ENCODE measurements at places on chromosomes 2 and 18. TPM values are rescaled to one million over a fixed set of nuclear protein-coding genes. Genes with fewer than 3 reads are reported as not detected.

GRCh38 chr2:104794441-104794840, 59.5 kb upstream of the POU3F3 start:
- H3K36me3 ChIP-seq: no peaks in the 10 kb centered on the region
- H3K4me3 ChIP-seq: no peak overlapping the region
- H3K4me1 ChIP-seq: peaks cover 18% of the 10 kb centered on the region
- no peak for DNase-seq
- H3K27ac ChIP-seq: no peak overlapping the region
- peaks cover 6% of the 10 kb centered on the region for H3K27me3 ChIP-seq

GRCh38 chr2:70566464-70566863, 12.8 kb upstream of the TGFA start:
- H3K4me3 ChIP-seq: no peak overlapping the region
- peaks cover 7% of the 10 kb centered on the region for H3K36me3 ChIP-seq
- no peaks in the 10 kb centered on the region for H3K4me1 ChIP-seq
- DNase-seq: no peak
- peaks cover 2% of the 10 kb centered on the region for H3K27me3 ChIP-seq

- H3K36me3 ChIP-seq: no peaks in the 10 kb centered on the region
- peaks cover 3% of the 10 kb centered on the region for H3K4me1 ChIP-seq
- no peak for DNase-seq
- no peak overlapping the region for H3K4me3 ChIP-seq
- H3K27ac ChIP-seq: peak overlapping the region; percentile 75
- H3K27me3 ChIP-seq: no peaks in the 10 kb centered on the region
Observed at GRCh38 chr2:106956416-106956815, 70.4 kb upstream of the ST6GAL2 start.

EGR4 gene
- 0.15 TPM for total RNA-seq

DNA sequence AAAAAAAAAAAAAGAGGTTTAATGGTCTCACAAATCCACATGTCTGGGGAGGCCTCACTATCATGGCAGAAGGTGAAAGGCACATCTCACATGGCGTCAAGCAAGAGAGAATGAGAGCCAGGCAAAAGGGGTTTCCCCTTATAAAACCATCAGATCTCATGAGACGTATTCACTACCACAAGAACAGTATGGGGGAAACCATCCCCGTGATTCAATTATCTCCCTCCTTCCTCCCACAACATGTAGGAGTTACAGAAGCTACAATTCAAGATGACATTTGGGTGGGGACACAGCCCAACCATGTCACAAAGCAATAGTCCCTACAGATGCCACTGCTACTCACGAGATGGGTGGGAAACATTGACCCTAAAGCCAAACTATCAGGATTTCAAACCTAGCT, 392.7 kb upstream of the ID2 start:
- H3K4me3 ChIP-seq: no peak overlapping the region
- no peaks in the 10 kb centered on the region for H3K27me3 ChIP-seq
- H3K27ac ChIP-seq: no peak overlapping the region
- H3K36me3 ChIP-seq: no peaks in the 10 kb centered on the region

- peaks cover 20% of the 10 kb centered on the region for H3K27me3 ChIP-seq
- peaks cover 9% of the 10 kb centered on the region for H3K36me3 ChIP-seq
- H3K4me3 ChIP-seq: peak overlapping the region; percentile 97
- peak overlapping the region; percentile 38 for H3K27ac ChIP-seq
- peaks cover 43% of the 10 kb centered on the region for H3K4me1 ChIP-seq
Observed at GRCh38 chr2:24491542-24492420, 727 bp downstream of the NCOA1 start.

SERPINB5 gene
- total RNA-seq: not detected

DNA sequence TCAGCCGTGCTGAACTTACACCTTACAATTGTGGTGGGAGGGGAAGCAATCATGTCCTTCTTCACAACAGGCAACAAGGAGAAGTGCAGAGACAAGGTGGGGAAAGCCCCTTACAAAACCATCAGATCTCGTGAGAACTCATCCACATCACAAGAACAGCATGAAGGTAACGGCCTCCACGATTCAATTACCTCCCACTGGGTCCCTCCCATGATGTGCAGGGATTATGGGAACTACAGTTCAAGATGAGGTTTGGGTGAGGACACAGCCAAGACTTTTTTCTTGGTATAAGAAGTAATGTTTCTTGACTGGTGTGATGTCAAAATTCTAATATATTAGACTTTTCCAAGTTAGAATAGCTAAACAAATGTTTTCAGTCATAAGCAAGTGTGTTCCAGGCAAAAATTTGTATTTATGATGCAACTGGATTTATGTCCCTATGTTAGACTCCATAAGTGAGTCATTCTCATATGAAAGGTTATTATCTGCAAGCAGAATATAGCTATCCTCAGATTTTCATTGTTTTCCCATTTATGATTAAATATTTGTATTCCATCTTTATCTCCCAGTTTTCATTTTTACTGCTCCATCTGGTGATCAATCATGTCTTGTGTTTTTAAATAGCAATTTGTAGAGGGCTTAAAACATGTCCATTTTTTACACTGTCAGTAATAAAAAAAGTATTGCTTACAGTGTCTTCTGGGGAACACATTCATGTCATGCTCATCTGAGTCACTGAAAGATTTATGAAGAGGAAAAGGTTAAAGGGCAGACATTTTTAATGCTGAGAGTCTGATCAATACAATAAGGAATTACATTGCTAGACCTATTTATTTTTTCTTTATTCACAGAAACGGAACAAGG, 995.2 kb upstream of the CDH2 start:
- no peak overlapping the region for H3K4me3 ChIP-seq
- no peaks in the 10 kb centered on the region for H3K4me1 ChIP-seq
- no peaks in the 10 kb centered on the region for H3K36me3 ChIP-seq
- no peak for DNase-seq
- no peaks in the 10 kb centered on the region for H3K27me3 ChIP-seq

DNA sequence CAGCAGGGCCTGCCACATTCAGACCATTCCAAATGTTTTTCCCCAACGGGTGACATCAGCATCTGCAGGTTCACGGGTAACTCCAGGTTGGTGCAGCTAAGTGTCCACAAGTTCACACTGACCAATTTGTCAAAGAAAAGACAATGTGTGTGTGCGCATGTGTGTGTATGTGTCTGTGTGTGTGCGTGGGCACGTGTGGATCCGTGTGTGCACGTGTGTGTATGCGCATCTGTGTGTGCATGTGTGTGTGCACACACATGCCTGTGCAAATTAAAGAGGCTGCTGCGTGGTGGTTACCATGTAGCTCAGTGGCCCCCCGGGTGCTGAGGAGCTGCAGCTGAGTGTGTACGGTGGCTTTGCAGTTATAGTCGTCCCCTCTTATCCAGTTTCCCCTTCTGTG, 187.4 kb downstream of the TMEM18 start:
- H3K27ac ChIP-seq: no peak overlapping the region
- DNase-seq: no peak
- no peaks in the 10 kb centered on the region for H3K36me3 ChIP-seq
- H3K27me3 ChIP-seq: no peaks in the 10 kb centered on the region
- H3K4me1 ChIP-seq: peaks cover 2% of the 10 kb centered on the region
